ENCODE measurements at places on chromosomes 5 and 9. TPM values are rescaled to one million over a fixed set of nuclear protein-coding genes. Genes with fewer than 3 reads are reported as not detected.
A peak's percentile ranks its signal among the peaks of the same experiment; 100 is the strongest.

DNA sequence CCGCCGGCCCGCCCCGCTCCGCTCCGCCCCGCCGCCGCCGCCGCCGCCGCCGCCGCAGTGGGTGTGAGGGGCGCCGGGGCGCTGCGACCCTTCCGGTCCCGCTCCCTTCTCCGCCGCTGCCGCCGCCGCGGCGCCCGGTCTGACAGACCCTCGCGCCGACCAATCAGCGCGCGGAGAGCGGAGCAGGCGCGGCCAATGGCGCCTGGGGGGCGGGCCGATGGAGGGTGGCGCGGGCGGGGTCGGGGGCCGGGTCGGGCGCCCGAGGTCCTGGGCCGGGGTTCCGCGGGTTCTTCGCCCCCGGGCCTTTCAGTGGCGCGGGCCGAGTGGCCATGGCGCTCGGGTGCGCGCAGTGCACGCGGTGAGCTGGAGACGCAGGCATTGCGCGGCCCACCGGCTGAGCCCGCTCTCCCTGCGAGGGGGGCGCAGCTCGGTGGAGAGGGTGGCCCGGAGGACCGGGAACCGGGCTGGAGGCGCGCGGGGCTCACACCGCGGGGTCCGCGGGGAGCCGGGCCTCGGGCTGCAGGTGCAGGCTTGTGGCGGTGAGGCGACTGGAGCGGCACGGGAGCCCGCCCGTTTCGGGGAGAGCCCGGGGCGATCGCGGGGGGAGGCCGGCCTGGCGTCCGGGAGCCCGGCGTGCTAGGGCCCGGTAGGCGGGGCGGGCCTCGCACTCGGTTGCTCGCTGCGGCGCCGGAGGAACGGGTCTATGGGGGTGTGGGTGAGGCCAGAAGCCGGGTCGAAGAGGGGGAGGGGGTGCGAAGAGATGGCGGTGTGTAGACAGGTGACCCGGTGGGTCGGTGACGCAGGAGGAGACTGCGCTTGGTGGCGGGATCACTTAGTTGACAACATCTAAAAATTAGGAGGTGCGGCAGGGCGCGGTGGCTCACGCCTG lies at the start of gene MAPK9:
TSS of gene MAPK9 (minus strand) at position 141 of the 889 bp plus-strand sequence. CDS start 11,522 bp downstream, outside the sequence.
- peak; percentile 95 for DNase-seq

DNA sequence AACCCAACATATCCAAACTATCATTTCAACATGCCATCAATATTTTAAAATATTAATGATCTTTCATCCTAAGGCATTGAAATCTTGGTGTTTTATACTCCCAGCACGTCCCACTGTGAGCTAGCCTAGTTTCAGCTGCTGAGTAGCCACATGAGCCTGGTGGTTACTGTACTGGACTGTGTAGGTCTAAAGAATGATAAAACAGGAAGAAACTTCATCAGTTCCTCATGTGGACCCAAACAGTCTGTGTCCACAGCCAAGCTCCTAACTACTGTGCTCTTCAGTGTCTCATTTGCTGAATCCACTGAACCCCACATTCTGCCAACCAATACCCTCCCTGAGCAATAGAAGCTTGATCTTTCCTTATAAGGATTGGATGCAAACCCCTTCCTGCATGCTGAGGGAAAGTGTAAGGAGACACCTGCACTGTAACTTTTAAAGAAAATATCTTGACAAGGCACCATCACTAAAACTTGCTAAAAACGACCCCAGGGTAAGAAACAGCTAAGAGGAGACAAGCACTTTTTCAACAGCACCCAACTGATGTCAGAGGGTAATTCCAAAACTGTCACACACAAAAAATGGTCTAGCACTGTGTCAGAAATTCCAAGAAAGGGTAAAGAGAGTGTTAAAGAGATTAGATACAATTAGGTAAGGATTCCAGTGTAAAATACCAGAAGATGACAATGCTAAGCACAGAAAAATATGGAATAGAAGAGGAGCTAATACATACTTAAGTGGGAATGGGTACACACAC lies 126.9 kb downstream of the SPOCK1 start:
- no peak for DNase-seq

DNA sequence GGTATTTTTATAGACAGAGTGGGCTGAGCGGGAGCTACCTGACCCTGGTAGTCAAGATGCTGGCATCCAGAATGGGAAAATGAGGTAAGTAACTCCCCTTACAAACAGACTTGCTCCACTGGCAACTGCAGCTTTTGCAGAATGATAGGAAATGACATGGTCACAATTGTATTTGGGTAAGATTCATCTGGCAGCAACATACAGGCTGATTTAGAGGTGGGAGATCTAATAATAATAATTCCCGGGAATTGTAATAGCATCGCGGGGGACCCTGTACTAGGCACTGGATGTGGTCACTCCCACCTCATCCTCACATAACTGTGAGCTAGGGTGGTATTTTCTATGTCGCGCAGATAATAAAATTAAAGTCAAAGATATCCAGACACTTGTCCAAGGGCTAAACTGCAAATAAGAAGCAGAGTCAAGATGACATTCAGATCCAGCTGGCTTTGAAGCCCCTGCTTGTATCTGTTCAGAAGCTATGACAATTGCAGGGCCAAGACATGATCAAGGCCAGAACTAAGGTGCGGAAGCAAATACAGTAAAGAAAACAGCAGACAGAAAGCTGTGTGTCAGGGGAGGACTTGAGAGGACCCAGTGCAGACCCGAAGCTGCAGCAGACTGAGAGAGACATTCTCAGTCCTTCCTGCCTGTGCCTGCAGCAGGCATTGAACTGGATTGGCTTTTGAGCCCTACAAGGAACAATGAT lies 507.2 kb downstream of the BNC2 start:
- no peak for DNase-seq

The ROPN1L gene
- total RNA-seq = 0.28 TPM

The PDZD2 gene
- 4.0 TPM for total RNA-seq

DNA sequence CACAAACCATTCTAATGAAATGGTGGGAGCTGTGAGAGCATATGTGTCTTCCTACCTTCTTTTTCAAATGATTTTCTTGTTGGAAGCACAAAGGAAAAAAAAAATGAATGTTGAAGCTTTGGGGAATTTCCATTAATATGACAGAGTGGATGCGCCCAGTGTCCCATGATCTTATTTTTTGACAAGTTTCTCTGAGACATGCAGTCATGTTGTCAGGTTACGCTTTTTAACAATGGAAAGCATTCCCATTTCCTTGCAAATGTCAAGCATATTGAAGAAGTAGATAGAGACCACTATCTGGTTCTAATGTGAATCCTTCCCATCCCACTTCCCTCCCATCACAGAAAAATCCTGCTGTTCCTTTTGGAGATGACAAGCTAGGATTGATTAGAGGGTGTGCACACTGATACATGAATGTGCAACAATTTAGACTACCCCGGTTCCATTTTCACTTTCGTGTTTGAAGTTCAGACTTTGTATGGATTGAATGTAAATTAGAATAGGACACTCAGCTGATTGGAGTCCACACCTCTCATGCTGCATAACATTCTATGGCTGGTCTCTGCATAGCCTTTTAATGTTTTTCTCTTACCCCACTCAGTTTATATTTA lies 919.4 kb downstream of the TLE4 start:
- no peak for DNase-seq

DNA sequence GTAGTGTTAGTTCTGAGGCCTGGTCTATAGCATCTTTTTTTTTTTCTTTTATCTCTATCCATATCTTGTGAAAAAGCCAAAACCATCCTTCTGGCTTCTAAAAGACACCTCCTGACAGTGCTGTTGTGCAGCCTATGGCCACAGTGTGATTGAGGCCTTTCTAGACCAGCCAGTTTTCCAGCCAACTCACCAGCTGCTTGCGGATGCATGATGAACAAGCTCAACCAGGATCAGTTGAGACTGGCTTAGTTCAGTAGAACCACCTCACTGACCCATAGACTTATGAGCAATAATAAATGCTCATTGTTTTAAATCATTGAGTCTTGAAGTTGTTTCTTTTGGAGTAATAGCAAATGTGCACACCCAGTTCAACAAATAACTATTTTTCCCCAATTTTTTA lies 296.9 kb downstream of the FAM170A start:
- no peak for DNase-seq

The PCDHGA6 gene
- total RNA-seq = not detected

GRCh38 chr5:34865091-34865490 lies 26.1 kb downstream of the TTC23L start:
- DNase-seq = no peak

- DNase-seq = peak; percentile 75
Measured at GRCh38 chr9:18791074-18791473, 241.9 kb downstream of the SAXO1 start.

- DNase-seq = no peak
Measured at GRCh38 chr5:113794981-113795380, 281.5 kb downstream of the YTHDC2 start.

The SGCD gene
- 8.0 TPM for total RNA-seq

- DNase-seq = no peak
Measured at GRCh38 chr5:139670369-139671095, 22.4 kb downstream of the CXXC5 start.

GRCh38 chr9:117720066-117720465 lies 15.9 kb downstream of the TLR4 start:
- DNase-seq = no peak

DNA sequence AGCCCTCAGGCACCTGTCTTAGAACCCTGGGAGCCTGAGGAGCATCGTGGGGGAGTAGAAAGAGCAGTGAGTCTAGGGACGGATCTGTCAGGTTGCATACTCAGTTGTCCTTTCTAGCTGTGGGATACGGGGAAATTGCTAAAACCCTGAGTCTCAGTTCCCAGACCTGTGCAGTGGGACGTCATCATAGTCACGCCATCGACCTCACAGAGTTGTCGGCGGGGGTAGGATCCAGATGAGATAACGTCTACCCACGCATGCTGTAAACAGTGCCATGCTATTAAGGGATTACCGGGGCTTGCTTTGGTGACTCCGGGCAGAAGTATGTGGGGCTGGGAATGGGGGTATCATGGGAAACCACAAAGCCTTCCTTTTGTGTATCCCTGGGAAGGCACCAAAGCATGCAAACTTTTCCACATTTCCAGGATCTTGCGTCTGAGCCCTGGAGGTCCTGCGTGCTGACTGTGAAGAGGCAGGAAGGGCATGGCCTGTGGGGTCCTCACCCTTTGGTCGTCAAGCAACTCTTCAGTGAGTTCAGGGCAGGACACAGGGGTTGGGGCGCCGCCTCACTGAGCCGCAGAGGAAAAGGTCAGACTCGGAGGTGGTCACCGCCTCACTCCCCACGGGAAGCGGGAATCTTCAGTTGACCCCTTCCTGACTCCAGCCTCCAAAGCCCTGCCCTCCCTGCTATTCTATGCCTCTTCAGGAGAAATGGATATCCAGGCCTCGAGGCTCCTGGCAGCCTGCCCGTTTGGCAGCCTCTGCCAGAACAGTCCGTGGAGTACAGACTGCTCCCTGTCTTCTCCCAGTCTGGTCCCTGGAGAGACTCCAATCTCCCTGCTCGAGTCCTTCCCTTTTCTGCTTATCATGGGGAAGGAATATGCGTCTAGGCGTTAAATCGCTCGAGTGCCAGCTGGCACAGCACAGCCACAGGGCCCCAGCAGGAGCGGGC lies 186.8 kb upstream of the KLF9 start:
- DNase-seq = peak; percentile 87

The ALDH7A1 gene
- 50.0 TPM for total RNA-seq

The IFNK gene
- total RNA-seq = not detected

DNA sequence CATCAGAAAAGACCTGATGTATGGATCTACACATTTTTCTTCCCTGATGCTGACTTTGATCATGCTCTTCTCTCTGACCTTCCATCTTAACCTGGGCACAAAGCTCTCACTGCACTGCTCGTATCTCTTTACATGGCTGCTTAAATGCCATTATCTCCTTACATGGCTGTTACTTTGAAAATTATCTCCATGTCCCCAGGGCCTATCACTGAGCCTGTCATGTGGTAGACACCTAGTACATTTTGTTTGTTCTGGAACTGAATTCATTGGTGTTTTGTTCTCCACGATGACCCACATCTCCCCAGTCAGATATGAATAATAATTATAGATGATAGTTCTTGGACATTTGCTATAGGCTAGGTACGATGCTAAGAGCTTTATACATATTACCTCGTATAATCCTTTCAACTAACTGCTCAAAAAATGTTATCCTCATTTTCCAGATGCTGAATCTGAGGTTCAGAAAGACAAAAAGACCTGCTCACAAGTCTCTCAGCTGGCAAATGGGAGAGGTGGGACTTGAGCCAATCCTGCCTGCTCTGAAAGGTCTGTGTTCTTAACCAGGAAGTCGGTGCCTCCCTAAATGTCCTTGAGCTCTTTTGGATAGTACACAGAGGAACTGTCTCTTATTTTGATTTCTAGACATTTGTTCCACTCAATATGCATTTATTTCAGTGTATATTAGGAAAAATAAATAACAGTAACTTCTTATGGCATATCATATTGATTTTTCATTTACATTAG lies 9.8 kb upstream of the CPEB4 start:
- DNase-seq = no peak

DNA sequence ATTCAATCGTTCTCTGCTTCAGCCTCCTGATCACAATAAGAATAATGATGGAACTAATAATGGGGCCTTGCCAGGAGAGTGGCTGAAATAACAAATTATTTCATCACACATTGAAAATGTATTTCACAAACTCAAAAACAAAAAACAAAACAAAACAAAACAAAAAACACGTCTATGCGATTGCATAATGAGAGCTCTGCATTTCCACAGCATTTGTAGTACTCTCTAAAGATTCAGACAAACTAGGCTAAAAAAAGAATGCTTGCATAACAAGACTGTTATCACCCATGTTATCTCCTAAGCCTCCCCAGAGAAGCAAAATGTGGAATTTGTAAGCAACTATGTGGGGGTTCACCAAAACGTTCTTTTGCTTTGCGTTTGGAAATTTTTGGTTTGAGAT lies 48.1 kb downstream of the PRELID2 start:
- DNase-seq = no peak

The KCNT1 gene
- 0.40 TPM for total RNA-seq

The PLPPR1 gene
- 2.6 TPM for total RNA-seq

- no peak for DNase-seq
Measured at GRCh38 chr5:40798801-40799210, 632 bp upstream of the PRKAA1 start.

The INVS gene
- 26.5 TPM for total RNA-seq

GRCh38 chr9:87007711-87008366 lies 60.5 kb upstream of the GAS1 start:
- no peak for DNase-seq

The DPYSL3 gene
- total RNA-seq = 70.4 TPM

GRCh38 chr5:73911761-73912393 lies 285.9 kb downstream of the ARHGEF28 start:
- no peak for DNase-seq

- DNase-seq = no peak
Measured at GRCh38 chr5:166649676-166650075, 1641.8 kb upstream of the WWC1 start.

DNA sequence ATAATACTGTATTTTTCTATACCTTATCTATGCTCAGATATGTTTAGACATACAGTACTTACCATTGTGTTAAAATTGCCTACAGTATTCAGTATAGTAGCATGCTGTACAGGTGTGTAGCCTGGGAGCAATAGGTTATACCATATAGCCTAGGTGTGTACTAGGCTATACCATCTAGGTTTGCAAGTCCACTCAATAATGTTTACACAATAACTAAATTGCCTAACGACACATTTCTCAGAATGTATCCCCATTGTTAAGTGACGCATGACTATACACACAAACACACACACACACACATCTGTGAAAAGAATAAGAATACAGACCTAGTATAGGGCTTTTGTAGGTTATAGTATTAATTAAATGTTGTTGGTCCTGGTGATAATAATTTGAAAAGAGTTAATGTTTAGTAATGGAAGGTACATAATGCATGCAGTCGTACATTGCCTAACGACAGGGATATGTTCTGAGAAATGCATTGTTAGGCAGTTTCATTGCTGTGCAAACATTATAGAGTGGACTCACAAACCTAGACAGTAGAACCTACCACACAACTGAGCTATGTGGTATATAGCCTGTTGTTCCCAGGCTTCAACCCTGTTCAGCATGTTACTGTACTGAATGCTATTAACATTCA lies 13.6 kb downstream of the TDRD7 start:
- DNase-seq = peak; percentile 19

GRCh38 chr5:14672484-14673394 lies 8.2 kb downstream of the OTULIN start:
- DNase-seq = no peak
